ENCODE measurements at places on chromosomes 11 and 22. TPM values are rescaled to one million over a fixed set of nuclear protein-coding genes. Genes with fewer than 3 reads are reported as not detected.

DNA sequence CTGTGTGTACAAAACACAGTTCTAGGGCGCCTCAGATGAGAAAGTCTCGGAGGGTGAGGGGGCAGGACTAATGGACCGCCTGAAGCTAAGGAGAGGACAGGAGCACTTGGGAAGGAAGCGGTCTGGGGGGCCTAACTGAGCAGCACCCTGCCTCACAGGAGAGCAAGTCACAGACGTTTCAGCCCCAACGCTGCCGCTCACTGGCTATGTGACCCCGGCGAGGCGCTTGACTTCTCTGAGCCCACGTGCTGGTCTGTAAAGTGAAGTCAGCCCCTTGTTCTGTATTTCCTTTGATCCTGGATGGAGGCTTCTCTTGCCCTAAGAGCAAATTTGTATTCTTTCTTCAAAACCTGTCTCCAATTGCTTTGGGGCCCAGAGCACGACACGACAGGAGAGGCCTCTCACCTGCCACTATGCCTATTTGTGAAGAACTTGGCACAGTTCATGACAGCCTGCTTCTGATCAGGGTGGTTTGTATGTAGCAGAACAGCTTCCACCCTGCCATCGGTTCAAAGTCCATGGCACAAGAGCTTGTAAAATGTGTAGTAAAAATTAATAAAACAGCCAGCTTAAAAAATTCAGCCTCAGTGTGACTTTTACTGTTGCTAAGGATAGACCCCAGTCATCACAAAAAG, 59.1 kb downstream of the WNT11 start:
- H3K4me1 ChIP-seq, result peaks cover 4% of the 10 kb centered on the region
- peak overlapping the region; percentile 82 for H3K27ac ChIP-seq
- H3K36me3 ChIP-seq, result no peaks in the 10 kb centered on the region
- DNase-seq, result peak; percentile 71
- no peaks in the 10 kb centered on the region for H3K27me3 ChIP-seq

DNA sequence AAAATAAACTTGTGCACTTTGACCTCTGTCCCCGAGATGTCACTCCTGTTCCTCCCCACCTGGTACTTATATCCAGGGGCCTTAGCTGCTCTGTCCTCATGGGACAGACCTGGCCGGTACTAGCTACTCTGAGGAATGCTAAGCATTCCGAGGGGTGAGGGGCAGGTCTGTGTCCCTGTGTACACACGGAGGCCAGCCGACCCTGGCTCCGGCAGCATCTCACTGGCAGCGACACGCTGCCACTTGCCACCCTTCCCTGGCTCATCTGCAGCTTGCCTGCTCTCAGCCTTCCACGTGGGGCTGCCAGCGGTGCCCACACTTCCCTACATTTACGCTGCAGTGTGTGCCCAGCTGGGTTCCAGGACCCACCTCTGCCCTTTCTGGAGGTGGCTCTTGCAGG, 21.6 kb upstream of the TEF start:
- DNase-seq, result no peak
- no peaks in the 10 kb centered on the region for H3K4me1 ChIP-seq
- H3K27me3 ChIP-seq, result no peaks in the 10 kb centered on the region
- H3K36me3 ChIP-seq, result peaks cover 27% of the 10 kb centered on the region
- H3K27ac ChIP-seq, result no peak overlapping the region
- H3K4me3 ChIP-seq, result no peak overlapping the region

DNA sequence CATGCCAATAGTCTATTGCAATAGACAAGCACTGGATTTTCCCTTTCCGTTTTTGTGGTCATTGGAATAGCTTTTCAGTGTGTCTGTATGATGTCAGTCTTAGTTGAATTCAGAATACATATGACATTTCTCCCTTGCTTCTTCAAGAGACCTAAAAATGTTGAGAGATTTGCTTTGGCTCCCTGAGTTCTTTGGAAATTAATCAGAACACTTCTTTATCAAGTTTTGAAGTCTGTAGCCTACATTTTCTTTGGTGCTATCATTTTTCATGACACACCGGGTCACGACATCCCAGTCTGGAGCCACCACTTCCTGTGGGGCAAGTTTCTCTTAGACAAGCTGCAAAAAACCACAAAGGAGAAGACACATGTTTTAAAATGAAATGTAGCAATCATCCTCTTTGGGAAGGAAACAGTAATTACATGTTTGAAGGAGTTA, 847.1 kb downstream of the OPCML start:
- no peak for DNase-seq
- no peaks in the 10 kb centered on the region for H3K36me3 ChIP-seq
- H3K4me1 ChIP-seq, result no peaks in the 10 kb centered on the region
- H3K27ac ChIP-seq, result no peak overlapping the region

Gene NEAT1
- 656 TPM for total RNA-seq

- peaks cover 27% of the 10 kb centered on the region for H3K27me3 ChIP-seq
- peaks cover 12% of the 10 kb centered on the region for H3K4me1 ChIP-seq
- peak overlapping the region; percentile 32 for H3K27ac ChIP-seq
- peak overlapping the region; percentile 36 for H3K4me3 ChIP-seq
- DNase-seq, result peak; percentile 16
Measured at GRCh38 chr11:40293655-40294348, 1165.7 kb downstream of the LRRC4C start.

GRCh38 chr11:122807731-122808477, 30.4 kb upstream of the CRTAM start:
- no peaks in the 10 kb centered on the region for H3K27me3 ChIP-seq
- H3K27ac ChIP-seq, result no peak overlapping the region
- no peak for DNase-seq
- H3K36me3 ChIP-seq, result no peaks in the 10 kb centered on the region
- peaks cover 4% of the 10 kb centered on the region for H3K4me1 ChIP-seq

Gene ANKK1
- 0.64 TPM for total RNA-seq

Gene TH
- total RNA-seq, result not detected

Gene KLHL35
- total RNA-seq, result not detected

Gene IL17REL
- 1.9 TPM for total RNA-seq

DNA sequence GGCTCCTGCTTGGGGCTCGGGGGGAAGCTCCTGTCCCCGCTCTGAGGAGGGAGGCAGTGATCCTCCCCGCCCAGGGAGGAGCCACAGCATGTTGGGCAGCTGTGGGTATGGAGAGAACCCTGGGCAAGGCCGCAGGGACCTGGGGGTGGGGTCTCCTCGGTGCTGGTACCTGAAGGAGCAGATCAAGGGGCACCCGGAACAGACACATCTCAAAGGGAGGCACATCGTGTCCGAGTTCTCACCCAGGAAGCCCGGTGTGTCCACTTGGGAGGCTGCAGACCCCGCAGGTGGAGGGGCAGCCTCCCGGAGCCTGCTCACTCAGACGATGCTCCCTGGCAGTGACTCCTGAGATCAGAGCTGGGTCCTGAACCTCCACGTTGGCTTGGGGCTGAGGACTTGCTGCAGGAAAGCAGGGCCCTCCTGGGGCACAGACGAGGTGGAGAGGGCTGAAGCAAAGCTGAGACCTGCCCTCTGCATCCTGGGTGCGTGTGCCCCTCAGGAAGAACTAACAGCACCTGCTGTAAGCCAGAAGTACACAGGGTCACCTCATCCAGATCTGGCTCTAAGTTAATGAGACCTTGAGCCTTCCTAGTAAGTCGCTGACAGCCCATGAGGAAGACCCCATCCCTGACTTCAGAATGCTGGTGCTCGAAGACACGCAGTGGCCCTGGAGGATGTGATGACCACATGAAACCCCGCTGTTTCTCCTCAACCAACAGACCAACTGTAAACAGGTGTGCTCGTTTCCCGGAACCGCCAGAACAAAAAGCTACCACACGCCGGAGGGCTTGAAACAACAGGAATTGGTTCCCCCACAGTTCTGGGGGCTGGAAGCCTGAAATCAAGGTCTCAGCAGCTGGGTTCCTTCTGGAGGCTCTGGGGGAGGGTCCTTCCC, 5.9 kb upstream of the OSBPL5 start:
- no peak overlapping the region for H3K4me3 ChIP-seq
- H3K27ac ChIP-seq, result no peak overlapping the region
- DNase-seq, result no peak
- H3K36me3 ChIP-seq, result no peaks in the 10 kb centered on the region
- H3K27me3 ChIP-seq, result peaks cover 21% of the 10 kb centered on the region
